ENCODE measurements at places on chromosomes 3 and 15. TPM values are rescaled to one million over a fixed set of nuclear protein-coding genes. Genes with fewer than 3 reads are reported as not detected.

KLHL40 gene
- total RNA-seq, result not detected

IL5RA gene
- total RNA-seq, result not detected

MST1R gene
- under 0.01 TPM for total RNA-seq

TJP1 gene
- 72.4 TPM for total RNA-seq

SLC22A14 gene
- total RNA-seq, result not detected

GYG1 gene
- total RNA-seq, result 40.7 TPM

STRIT1 gene
- not detected for total RNA-seq

INSYN1 gene
- 13.5 TPM for total RNA-seq

TEX9 gene
- total RNA-seq, result 2.6 TPM

DUOX1 gene
- 0.24 TPM for total RNA-seq

GRCh38 chr3:54004335-54004734 is 112.7 kb upstream of the SELENOK start:
- DNase-seq, result no peak

DNA sequence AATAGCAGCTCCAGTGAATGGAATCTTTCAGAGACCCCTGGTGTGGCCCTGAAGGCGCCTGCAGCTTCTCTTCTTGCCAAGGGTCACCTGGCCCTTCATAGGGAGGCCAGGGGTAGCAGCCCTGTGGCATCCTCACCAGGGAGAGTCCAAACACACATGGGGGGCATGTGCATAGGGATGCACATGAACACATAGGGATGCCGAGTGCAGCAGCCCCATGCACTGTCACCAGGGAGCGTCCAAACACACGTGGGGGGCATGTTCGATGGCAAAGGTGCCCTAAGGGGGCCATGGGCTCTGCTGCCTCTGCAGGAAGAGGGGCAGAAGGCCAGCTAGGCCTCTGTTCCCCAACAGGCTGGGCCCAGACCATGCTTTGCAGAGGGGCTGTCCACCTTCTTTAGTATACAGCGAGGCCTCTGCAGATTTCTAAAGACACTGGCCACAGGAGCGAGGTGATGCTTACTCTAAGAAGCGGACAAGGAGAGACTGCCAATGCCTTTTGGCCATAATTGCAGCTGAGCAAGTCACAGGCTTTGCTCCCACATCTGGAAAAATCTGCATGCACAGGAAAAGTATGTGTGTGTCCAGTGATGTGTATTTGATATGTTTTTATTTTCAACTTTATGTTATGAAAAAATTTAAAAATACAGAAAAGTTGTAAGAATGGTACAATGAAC is 21.0 kb downstream of the ANAPC13 start:
- no peak for DNase-seq

GRCh38 chr3:151852074-151852811 is 21.2 kb upstream of the SUCNR1 start:
- no peak for DNase-seq

DNA sequence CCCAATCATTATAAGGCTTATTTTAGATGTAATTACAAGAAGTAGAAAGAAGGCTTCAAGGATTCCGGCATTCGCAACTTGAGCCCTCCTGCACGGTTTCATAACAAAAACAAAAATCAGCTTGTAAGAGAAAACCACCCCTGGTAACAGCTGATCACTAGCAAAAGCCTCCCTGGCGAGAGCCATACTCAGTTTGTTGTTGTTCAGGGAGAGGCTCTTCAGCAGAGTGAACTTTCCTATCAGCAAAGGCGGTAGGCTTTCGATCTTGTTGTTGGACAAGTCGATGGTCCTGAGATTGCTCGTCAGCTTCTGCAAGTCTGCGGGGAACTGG is 710 bp downstream of the LRRC57 start:
- DNase-seq, result no peak

DNA sequence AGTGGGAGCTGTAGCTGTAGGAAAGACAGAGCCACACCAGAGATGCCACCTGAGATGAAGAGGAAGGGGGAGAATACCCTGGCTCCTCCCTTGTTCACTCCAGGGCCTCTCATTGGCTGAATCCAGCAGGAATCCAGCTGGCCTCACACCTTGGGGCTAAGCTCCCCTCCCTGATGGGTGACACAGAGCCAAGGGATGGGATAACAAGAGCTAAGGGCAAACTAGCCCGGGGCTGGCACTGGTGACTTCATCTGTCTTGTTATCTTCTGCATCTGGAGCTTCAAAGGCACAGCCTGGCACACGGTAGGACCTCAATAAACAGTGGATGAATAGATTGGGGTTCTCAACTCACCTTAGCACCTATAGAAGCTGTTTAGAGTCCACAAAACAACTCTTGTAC is 13.8 kb upstream of the GATA2 start:
- DNase-seq, result no peak

GRCh38 chr15:80052597-80053304 is 6.7 kb upstream of the ZFAND6 start:
- no peak for DNase-seq

DNA sequence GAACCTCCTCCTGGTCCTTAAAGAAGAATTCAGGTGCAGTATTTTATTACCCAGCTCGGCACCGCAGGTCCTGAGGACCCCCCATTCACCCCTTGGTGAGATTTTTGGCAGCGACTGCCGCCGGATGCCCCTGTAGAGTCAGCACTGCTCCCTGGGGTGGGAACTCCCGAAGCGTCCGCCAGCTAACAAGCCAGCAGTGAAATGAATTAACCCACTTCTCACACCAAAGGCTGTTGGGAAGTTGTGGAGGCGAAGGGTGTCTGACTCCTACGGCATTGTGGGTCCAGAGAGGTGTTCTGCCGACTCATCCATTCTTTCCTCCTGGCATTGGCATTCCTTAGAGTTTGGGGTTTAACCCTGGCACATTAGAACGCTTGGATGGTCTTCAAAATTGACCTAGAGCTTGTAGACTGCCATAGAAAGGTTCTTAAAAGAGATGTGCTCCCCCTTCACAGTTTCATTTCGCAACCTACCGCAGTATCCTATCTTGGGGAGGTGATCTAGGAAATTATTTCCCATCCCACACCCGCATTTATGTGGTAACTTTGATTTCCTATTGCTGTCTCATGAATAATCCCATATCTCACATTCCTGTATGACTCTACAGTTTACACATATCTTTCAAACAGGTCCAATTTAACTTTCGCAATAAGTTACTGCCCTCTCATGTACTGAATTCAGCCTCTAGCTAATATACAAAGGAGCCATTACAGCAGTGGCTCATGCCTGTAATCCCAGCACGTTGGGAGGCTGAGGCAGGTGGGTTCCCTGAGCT is 879 bp upstream of the EIF5A2 start:
- peak; percentile 27 for DNase-seq

DNA sequence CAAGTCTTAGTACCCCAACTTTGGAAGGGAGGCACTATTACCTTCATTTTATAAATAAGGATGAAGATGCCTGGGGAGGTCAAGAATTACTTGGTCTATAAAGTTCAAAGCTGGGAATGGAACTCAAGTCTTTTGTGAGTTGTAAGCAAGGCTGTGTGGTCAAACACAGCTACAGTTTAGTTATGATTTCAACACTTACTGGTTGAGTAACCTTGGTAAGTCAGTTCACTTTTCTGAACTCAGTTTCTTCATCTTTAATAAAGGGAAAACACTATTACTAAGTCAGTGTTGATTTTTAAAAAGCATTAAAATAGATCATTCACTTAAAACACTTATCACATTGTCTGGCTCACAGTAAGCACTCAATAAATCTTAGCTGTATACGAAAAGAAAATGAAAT is 200.4 kb upstream of the ADAMTS9 start:
- no peak for DNase-seq

GRCh38 chr3:29721789-29722188 is 440.9 kb downstream of the RBMS3 start:
- no peak for DNase-seq

DNA sequence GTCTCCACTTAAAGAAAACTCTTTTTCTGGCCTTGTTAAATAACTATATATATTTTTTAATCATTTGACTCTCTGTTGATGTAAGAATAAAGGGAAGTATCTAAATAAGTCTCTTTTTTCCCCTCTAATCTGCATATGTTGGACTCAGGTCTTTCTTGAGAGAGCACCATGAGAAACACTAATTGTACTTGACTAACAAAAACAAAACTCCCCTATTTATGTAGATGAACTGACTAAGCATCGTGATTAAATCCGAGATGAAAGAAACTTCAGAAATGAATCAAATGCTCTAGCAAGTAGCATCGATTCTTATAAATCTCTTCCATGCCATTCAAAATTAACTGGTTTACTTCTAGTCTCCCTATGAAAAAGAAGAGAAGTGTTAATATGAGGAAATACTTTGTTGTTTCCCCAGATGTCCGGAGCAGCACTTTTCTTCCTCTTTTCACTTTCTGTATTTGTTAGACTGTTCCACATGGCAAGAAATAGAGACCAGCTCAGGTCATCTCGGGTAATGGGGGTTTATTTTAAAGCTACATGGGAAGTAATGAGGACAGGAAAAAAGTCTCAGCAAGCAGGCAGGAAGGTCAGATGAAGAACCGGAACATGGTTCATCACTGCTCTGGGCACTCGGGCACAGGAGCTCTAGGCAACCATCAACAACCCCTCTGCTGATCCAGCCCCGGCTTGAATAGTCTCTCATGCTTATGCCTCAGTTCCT is 288.3 kb downstream of the CNTN6 start:
- DNase-seq, result no peak

GRCh38 chr3:100737334-100737733 is 28.0 kb downstream of the TFG start:
- DNase-seq, result no peak

- no peak for DNase-seq
Observed at GRCh38 chr3:13111873-13112520, 38.8 kb upstream of the IQSEC1 start.

GRCh38 chr3:17820275-17820674 is 77.8 kb upstream of the TBC1D5 start:
- no peak for DNase-seq

DNA sequence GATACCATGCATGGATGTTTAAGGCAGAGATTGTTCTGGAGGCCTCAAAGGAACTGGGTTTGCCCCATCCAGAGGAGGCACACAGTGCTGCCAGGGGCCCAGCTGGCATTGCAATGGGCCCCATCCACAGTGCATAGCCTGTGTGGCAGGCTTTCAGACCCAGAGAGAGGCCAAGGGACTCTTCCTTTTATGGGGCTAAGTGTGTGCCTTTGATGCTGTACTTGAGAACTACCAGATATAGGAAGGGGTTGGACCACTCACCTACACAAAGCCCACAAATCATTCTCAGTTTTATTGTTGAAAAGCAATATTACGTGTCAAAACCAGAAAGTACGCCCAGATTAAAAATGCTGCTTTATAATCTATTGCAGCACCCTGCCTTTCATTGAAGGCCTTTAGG is 134.9 kb downstream of the EPHB1 start:
- no peak for DNase-seq

GRCh38 chr15:62279041-62279440 is 114.0 kb upstream of the C2CD4B start:
- DNase-seq, result no peak

GRCh38 chr3:55376753-55377347 is 110.3 kb downstream of the WNT5A start:
- DNase-seq, result no peak

GRCh38 chr15:101201411-101202174 is 50.3 kb downstream of the CHSY1 start:
- DNase-seq, result peak; percentile 92

DNA sequence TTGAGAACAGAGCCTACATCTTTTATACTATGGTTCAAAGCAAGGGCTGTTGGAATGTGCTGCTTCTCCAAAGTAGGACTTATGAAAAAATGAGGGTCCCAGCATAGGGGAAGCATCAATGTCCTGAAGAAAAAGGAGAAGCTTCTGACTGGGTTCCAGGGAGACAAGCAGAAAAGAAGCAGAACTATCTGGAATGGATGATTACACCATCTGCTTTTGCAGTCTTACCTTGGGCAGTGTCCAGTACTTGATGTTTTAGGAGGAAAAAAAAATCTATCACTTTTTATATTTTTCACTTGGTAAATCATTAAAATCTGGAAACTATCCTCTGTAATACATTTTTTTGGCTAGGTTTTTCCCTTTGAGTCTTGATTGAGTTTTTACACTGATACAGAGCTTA is 57.9 kb upstream of the DPH6 start:
- DNase-seq, result no peak

DNA sequence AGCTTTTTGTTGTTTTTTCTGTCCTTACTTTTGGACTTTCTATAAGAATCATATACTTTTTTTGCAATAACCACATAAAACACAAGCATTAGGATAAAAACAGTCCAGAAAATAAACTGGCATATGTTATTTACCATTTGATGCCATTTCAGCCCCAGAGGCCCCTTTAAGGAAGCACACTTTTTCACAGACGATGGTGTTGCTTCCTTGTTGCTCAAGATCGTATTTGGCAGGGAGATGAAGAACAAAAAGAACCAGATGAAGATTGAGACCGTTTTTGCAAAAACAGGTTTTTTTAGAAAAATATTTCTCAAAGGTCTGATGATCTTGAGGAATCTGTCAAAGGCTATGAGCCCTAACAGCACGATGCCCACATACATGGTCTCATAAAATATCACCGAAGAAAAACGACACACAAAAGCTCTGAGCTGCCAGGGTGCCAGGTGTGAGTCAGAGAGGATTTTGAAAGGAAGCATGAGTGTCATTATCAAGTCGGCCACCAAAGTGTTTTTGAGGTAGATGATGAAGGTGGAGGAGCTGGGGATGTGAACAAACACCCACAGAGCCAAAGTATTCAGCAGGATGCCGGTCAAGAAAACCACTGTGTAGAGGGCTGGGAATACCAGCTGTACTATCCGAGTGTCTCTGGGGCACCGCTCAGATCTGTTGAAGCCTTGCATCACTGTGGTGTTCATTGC is 902 bp downstream of the P2RY13 start:
- no peak for DNase-seq

DNA sequence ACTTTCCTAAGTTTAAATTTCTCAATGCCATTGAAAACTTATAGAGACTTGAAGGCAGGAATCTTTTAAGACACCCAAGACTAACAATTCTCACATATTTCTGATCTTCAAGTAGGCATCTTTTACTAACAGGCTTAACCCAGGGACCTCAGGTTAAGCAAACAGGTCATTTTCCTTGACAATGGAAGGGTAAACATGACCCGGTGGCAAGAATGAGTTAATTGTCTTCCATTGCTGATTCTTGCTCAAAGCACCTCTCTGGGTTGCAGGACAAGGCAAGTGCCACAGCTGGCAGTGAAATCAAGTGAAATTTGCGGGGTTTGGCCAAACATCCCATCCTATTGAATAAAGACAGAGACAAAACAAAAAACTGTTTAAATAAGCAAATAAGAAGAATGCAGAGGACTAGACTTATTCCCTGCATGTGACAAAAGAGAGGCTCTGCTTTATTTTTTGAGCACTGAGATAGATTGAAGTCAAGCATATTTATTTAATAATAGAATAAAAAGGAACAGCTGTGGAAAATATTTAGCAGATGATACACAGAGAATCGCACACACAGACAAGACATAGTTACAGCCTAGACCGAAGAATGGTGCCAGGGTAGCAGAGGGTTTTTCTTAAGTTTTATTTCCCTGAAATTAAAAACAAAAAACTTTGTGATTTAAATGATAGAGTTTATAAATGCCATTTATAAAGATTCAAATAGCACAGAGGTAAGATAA is 56.0 kb upstream of the MITF start:
- DNase-seq, result no peak

GRCh38 chr3:185930393-185931107 is 7.3 kb downstream of the TRA2B start:
- DNase-seq, result no peak

Measured in uterus (tissue), 4 donors.